ENCODE measurements at places on chromosomes 16 and 17. TPM values are rescaled to one million over a fixed set of nuclear protein-coding genes. Genes with fewer than 3 reads are reported as not detected.

- peaks cover 2% of the 10 kb centered on the region for H3K4me1 ChIP-seq
- no peaks in the 10 kb centered on the region for H3K36me3 ChIP-seq
- no peak for DNase-seq
- H3K4me3 ChIP-seq: no peak overlapping the region
- no peak overlapping the region for H3K27ac ChIP-seq
Observed at GRCh38 chr16:58031016-58031800, 5.7 kb downstream of the MMP15 start.

Gene BOLA2B
- total RNA-seq: 407 TPM

GRCh38 chr17:77697480-77698400 lies 260.8 kb upstream of the TNRC6C start:
- H3K4me1 ChIP-seq: no peaks in the 10 kb centered on the region
- H3K27ac ChIP-seq: no peak overlapping the region
- no peaks in the 10 kb centered on the region for H3K36me3 ChIP-seq
- no peak for DNase-seq

GRCh38 chr16:66325717-66326376 lies 40.6 kb upstream of the CDH5 start:
- peaks cover 38% of the 10 kb centered on the region for H3K27me3 ChIP-seq
- no peaks in the 10 kb centered on the region for H3K36me3 ChIP-seq
- H3K4me1 ChIP-seq: peaks cover 6% of the 10 kb centered on the region
- H3K27ac ChIP-seq: no peak overlapping the region

Gene SRL
- under 0.01 TPM for total RNA-seq

- H3K36me3 ChIP-seq: no peaks in the 10 kb centered on the region
- H3K4me3 ChIP-seq: no peak overlapping the region
- H3K27ac ChIP-seq: no peak overlapping the region
- DNase-seq: no peak
- no peaks in the 10 kb centered on the region for H3K4me1 ChIP-seq
Observed at GRCh38 chr17:37884516-37884915, 39.7 kb upstream of the TBC1D3K start.

DNA sequence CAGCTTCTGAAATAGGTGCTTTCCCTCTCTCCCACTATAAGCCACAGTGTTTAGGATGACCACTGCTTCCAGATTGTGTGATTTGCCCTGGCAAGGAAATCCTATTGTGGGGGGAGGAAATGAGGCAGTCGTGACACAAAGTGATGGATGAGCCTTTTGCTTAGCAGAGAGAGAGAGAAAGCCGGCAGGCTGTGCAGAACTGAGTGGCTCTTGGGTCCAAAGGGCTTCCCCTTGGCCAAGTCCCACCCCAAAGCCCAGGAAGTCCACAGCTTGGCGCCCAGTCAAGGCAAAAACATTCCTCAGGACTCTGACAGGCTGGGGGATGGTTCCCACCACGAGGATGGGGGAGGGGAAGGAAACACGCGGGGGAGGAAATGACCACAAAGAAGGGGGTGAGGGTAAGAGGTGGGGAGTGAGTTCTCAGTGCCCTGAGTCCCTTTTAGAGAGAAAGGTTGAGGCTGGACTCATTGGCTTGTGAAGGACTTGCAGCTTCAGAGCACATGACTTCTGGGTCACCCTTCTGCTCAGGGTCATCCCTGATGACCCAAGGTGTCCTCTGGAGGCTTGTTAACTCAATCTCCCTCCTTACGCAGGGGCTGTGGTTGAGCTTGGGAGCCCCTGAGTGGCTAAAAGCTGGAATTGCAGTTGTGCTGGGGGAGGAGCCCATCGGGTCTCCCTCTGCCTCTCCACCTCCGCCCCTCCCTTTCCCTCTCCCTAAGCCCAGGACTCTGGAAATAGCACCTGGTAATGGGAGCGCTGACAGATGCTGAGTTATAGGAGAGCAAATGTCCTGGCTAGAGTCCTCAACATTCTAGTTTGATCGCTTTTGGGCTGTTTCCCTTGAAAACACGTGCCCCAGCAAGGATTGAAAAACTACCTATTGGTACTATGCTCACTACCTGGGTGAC lies 10.3 kb upstream of the MSL1 start:
- H3K4me1 ChIP-seq: peaks cover 52% of the 10 kb centered on the region
- H3K36me3 ChIP-seq: no peaks in the 10 kb centered on the region
- peak overlapping the region; percentile 76 for H3K27ac ChIP-seq
- peak; percentile 97 for DNase-seq
- no peaks in the 10 kb centered on the region for H3K27me3 ChIP-seq

DNA sequence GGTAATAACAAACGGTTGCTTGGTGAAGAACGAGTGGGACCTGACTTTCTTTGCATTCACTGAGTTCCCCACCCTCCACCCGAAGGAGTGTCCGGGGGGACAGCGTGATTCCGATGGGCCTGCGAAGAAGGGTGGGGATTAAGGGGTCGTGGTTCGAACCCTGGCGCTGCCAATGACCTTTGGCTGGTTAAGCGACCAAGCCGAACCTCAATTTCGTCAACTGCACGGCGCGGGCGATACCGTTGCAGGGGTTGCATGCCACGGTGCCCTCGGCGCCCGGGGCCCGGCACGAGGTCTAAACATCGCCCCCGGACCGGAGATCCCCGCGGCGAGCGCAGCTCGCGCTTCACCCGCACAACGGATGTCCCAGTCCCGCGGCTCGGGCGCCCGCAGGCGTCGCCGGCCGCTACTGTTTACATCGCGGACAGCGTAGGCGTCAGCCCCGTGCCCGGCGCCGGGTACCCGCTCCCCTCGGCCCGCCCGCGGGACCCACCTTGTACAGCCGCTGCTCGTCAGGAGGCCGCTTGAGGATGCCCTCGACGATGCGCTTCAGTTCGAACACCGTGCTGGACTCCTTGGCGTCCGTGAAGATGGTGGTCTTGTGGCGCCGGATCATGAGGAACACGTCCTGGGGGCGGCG lies 460 bp downstream of the ELOB start:
- peak overlapping the region; percentile 90 for H3K27ac ChIP-seq
- peak overlapping the region; percentile 96 for H3K4me3 ChIP-seq
- H3K36me3 ChIP-seq: peaks cover 33% of the 10 kb centered on the region
- peaks cover 12% of the 10 kb centered on the region for H3K4me1 ChIP-seq
- H3K27me3 ChIP-seq: no peaks in the 10 kb centered on the region
- no peak for DNase-seq

Gene SLC5A11
- total RNA-seq: under 0.01 TPM

DNA sequence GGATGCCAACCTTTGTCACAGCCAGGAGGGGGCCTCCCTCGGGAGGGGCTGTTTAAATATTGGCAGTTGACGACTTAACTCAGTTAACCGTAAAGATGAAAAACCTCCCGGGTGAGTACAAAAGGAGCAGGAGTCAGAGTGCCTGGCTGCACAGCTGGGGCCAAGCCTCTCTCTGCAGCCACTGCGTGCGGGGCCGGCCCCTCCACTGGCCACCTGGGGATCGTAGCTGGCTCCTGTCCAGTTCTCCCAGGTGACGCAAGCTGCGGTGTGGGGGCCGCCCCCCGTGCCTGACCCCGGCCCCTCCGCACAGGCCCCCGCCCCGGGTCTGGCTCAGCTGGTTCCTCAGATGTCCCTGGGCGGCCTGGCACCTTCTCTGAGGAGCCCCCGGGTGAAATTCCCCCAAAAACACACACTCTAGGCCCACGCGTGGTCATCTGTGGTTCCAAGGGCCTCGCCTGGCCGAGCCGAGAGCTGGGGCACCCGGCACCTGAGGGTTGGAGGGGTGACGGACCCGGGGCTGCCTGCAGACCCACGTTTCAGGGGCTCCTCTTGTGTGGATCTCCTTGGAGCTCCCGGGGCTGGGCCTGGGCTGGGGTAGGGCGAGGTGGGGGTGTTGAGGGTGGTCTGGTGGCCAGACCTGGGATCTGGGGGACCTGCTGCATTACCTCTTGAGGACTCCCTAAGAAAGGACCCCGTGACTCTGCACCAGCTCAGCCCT lies 7.4 kb upstream of the CACNA1H start:
- no peaks in the 10 kb centered on the region for H3K36me3 ChIP-seq
- no peaks in the 10 kb centered on the region for H3K4me1 ChIP-seq
- H3K4me3 ChIP-seq: no peak overlapping the region
- no peak for DNase-seq
- no peak overlapping the region for H3K27ac ChIP-seq

GRCh38 chr17:53475002-53475401 lies 347.7 kb upstream of the KIF2B start:
- H3K4me1 ChIP-seq: no peaks in the 10 kb centered on the region
- H3K27me3 ChIP-seq: no peaks in the 10 kb centered on the region
- no peak overlapping the region for H3K27ac ChIP-seq
- no peak for DNase-seq
- H3K36me3 ChIP-seq: no peaks in the 10 kb centered on the region

Gene UNC119
- 22.4 TPM for total RNA-seq

DNA sequence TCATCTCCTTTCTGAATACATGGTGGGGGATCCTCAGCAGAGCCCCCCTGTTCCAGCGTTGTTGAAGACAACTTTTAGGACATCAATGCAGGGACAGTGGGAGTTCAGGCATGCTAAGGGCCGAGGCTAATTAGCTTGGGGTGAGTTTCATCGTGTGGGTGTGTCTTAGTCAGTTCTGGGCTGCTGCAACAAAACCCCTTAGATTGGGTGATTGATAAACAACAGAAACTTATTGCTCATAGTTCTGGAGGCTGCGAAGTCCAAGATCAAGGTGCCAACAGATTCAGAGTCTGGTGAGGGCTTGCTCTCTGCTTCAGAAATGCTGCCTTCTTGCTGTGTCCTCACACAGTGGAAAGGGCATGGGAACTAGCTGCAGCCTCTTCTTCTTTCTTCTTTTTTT lies 214.0 kb downstream of the NTN1 start:
- H3K27ac ChIP-seq: no peak overlapping the region
- no peak overlapping the region for H3K4me3 ChIP-seq
- DNase-seq: no peak
- H3K27me3 ChIP-seq: no peaks in the 10 kb centered on the region
- peaks cover 7% of the 10 kb centered on the region for H3K4me1 ChIP-seq

Gene ZNF750
- not detected for total RNA-seq

Gene CASKIN1
- total RNA-seq: not detected

DNA sequence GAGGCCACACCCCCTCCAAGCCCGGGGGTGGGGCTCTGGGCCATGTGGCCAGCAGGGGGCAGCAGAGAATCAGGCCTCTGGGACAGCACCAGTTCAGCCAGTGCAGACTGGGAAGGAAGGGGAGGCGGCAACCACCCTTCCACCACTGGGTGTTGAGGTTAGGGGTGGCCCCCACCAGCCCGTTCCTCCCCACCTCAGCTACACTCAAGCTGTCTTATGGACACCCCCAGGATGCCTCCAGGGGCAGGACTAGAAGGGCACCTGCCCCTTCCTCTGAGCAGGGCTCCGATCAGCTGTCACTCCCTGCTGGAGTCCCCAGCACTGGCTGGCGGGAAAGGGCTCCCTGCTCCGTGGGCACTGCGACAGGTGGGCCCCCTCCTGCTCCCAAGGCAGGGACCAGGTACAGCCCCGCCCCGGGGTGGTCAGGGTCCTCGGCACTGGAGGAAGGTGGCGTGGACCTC lies 21.8 kb downstream of the KATNB1 start:
- H3K27ac ChIP-seq: no peak overlapping the region
- H3K4me1 ChIP-seq: 0 out of 2 replicates have a peak, but pooled peaks cover 2% of the 10 kb centered on the region
- H3K27me3 ChIP-seq: no peaks in the 10 kb centered on the region
- H3K36me3 ChIP-seq: peaks cover 53% of the 10 kb centered on the region
- no peak overlapping the region for H3K4me3 ChIP-seq
- DNase-seq: peak; percentile 69

Gene THUMPD1
- total RNA-seq: 109 TPM

DNA sequence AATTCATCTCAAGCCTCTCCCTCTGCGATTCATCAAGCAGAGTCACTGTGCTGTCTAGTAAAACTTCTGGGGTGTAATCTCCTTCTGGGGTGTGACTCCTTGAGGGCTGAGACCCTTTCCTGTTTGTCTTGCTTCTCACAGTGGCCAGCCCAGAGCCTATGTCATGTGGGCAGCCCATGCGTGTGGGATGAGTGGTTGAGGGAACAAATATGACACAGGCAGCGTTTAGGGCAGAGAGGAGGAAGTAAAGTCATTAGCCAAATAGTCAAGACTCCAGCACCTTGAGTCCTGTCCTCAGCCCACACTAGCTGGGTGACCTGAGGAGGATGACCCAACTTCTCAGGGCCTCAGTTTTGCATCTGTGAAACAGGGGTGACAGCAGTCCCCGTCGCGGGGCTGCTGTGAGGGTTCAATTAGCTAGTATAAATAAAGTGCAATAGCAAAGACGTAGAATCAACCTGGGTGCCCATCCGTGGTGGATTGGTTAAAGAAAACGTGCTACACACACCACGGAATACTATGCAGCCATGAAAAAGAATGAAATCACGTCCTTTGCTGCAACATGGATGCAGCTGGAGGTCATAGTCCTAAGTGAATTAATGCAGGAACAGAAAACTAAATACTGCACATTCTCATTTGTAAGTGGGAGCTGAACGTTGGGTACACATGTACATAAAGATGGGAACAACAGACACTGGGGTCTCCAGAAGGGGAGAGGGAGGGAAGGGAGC lies 4.5 kb upstream of the ITGAX start:
- H3K36me3 ChIP-seq: no peaks in the 10 kb centered on the region
- H3K27me3 ChIP-seq: no peaks in the 10 kb centered on the region
- no peak overlapping the region for H3K4me3 ChIP-seq
- no peak for DNase-seq

Gene ZSCAN10
- not detected for total RNA-seq

- no peak overlapping the region for H3K4me3 ChIP-seq
- no peak overlapping the region for H3K27ac ChIP-seq
- peaks cover 68% of the 10 kb centered on the region for H3K27me3 ChIP-seq
- no peaks in the 10 kb centered on the region for H3K4me1 ChIP-seq
- H3K36me3 ChIP-seq: no peaks in the 10 kb centered on the region
Observed at GRCh38 chr17:77696721-77697460, 261.6 kb upstream of the TNRC6C start.

DNA sequence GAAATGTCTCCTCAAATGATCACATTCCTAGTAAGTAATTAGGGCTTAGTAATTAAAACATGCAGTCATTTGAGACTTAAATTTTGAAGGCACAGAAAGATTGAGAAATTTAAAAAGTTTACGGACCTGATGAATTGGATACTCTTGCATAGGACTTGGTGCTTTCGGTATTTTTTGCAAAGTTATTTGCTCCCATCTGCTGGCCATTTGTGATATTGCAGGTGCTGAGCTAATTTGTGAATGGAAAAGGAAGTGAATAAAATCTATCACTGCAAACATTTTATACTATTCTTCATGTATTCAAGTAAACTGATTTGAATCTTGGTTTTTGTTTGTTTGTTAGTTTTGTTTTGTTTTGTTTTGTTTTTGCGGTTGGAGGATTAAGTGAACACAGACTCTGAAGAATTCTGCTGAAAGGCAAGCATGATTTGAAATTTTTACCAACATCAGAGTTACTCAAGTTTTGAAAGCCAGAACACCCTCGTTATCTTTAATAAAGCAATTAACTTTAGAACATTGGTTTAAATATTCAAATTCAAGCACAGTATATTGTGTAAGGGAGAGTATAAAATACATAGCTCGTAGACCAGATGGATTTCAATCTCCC lies 689.5 kb upstream of the RBFOX1 start:
- DNase-seq: peak; percentile 48
- no peak overlapping the region for H3K4me3 ChIP-seq
- H3K27me3 ChIP-seq: no peaks in the 10 kb centered on the region

Gene HOXB7
- 3.3 TPM for total RNA-seq

GRCh38 chr17:64024215-64024654 lies 3.8 kb upstream of the ICAM2 start:
- peaks cover 6% of the 10 kb centered on the region for H3K27me3 ChIP-seq
- H3K4me1 ChIP-seq: 0 out of 2 replicates have a peak, but pooled peaks cover 2% of the 10 kb centered on the region
- H3K4me3 ChIP-seq: no peak overlapping the region
- H3K36me3 ChIP-seq: no peaks in the 10 kb centered on the region

GRCh38 chr17:63537001-63537400 lies 13.3 kb upstream of the DCAF7 start:
- H3K4me3 ChIP-seq: no peak overlapping the region
- DNase-seq: no peak
- peaks cover 62% of the 10 kb centered on the region for H3K27me3 ChIP-seq
- H3K27ac ChIP-seq: no peak overlapping the region

Data from IMR-90 (cell line).